ENCODE measurements at places on chromosomes 7 and 10. TPM values are rescaled to one million over a fixed set of nuclear protein-coding genes. Genes with fewer than 3 reads are reported as not detected.
A peak's percentile ranks its signal among the peaks of the same experiment; 100 is the strongest.

- no peak overlapping the region for H3K4me3 ChIP-seq
- H3K27me3 ChIP-seq = no peaks in the 10 kb centered on the region
- DNase-seq = no peak
- no peaks in the 10 kb centered on the region for H3K36me3 ChIP-seq
Measured at GRCh38 chr7:78363866-78364265, 565.3 kb downstream of the PHTF2 start.

DNA sequence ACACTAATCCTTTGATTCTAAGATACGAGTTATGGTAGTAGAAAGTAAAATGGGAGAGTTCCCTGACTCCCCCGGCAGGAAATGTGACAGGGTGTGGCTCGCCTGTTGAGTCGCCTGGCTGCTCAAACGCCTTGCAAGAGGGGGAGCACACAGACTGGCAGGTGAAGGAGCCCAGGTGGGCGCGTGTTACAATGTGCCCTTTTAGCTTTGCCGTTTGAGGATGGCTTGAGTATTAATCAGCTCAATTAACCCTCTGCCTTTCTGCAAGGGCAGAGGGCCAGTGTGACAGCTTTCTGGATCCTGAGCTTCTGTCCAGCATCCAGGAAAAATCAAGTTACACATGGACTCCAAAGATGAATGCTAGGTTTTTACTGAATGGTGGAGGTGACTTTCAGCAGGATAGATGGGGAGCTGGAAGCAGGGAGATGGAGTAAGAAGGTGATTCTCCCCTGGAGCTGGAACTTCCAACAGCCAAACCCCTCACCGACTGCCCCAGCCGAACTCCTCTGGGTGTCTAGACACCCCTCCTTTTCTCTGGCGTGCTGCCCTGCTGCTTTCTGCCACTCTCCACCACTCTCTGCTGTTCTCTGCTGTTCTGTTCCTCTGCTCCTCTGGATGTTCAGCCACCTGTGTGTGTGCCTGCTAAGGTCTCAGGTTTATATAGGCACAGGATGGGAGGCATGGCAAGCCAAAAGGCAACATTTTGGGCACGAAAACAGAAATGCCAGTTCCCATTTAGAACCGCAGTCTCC, 548.8 kb upstream of the KCND2 start:
- H3K27ac ChIP-seq = no peak overlapping the region
- H3K36me3 ChIP-seq = no peaks in the 10 kb centered on the region
- no peak overlapping the region for H3K4me3 ChIP-seq
- H3K27me3 ChIP-seq = no peaks in the 10 kb centered on the region
- DNase-seq = peak; percentile 43

DNA sequence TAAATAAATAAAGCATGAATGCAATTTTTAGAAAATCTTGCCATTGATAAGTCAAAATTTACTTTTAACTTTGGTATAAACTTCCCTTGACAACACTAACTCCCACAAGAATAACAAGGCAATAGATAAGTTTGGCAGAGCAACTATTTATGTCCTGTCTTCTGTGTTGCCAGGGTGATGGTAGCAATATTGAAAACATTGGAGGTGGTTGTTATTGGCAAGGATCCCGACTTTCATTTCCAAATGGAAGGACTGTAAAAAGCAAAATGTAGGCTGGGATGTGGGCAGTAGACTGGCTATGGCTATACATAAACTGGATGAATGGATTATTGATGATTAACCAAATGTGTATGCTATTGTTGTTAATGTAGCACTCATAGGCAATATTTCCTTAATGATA, 134.9 kb upstream of the CACNA2D1 start:
- H3K4me3 ChIP-seq = no peak overlapping the region
- DNase-seq = no peak
- H3K27ac ChIP-seq = no peak overlapping the region
- no peaks in the 10 kb centered on the region for H3K4me1 ChIP-seq

Gene ZNF467
- 35.3 TPM for total RNA-seq

Gene NKX6-2
- total RNA-seq = not detected
